ENCODE measurements at places on chromosomes 1 and 21.

DNA sequence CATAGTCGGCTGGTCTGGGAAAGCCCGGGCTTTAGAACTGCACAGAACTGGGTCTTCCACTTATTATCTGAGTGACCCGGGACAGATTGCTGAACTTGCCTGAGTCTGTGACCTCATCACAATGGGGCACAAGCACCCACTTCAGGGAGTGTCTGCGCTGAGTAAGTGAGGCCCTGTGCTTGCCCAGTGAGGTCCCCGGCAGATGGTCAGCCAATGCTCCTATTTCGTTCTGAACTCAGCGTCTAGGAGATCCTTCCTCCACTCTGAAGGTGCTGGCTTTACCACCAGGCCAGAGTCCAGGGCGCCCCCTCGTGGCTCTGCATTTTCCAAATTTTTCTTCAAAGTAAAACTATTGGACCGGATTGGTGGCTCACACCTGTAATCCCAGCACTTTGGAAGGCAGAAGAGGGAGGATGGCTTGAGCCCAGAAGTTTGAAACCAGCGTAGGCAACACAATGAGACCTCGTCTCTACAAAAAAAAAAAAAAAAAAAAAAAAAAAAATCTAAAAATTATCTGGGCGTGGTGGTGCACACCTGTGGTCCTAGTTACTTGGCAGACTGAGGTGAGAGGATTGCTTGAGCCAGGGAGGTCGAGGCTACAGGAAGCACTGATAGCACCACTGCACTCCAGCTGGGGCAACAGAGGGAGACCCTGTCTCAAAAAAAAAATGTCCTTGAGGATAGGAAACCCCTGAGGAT, 61.7 kb downstream of the FCRL5 start:
- peak; percentile 76 for DNase-seq

- DNase-seq, result peak; percentile 49
Measured at GRCh38 chr1:160951443-160952128, 3.0 kb downstream of the ITLN2 start.

DNA sequence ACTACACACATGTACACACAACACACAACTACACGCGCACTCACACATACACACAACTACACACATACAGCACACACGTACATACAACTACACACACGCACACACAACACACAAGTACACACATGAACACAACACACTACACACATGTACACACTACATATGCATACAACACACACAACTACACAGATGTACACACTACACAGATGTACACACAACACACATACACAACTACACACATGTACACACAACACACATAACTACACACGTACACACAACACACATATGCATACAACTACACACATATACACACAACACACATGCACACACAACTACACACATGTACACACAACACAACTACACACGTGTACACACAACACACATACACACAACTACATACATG, 318.6 kb downstream of the CAMTA1 start:
- DNase-seq, result no peak

GRCh38 chr1:68375919-68376318, 73.8 kb downstream of the RPE65 start:
- DNase-seq, result no peak

GRCh38 chr1:214896921-214897320, 185.6 kb upstream of the KCNK2 start:
- DNase-seq, result no peak

- DNase-seq, result no peak
Measured at GRCh38 chr1:72482736-72483413, 200.5 kb upstream of the NEGR1 start.

DNA sequence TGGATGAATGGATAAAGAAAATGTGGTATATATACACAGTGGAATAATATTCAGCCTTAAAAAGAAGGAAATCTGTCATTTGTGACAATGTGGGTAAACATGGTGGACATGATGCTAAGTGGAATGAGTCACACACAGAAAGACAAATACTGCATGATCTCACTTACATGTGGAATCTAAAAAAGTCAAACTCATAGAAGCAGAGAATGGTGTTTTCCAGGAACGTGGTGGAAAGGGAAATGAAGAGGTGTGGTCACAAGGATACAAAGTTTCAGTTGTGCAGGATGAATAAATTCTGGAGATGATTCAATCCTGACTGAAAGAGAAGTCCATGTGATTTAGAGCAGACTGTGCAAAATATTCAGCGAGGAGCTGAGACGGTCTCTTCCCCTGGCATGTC, 56.6 kb downstream of the RYR2 start:
- DNase-seq, result no peak

- DNase-seq, result no peak
Measured at GRCh38 chr21:35491114-35491513, 442.0 kb upstream of the RUNX1 start.

GRCh38 chr1:3702528-3702927, 49.7 kb upstream of the CCDC27 start:
- no peak for DNase-seq
